ENCODE measurements at places on chromosomes 3 and 15. TPM values are rescaled to one million over a fixed set of nuclear protein-coding genes. Genes with fewer than 3 reads are reported as not detected.

GRCh38 chr3:79477242-79477641 lies 290.6 kb downstream of the ROBO1 start:
- DNase-seq = no peak

Gene USP3
- total RNA-seq = 13.7 TPM

DNA sequence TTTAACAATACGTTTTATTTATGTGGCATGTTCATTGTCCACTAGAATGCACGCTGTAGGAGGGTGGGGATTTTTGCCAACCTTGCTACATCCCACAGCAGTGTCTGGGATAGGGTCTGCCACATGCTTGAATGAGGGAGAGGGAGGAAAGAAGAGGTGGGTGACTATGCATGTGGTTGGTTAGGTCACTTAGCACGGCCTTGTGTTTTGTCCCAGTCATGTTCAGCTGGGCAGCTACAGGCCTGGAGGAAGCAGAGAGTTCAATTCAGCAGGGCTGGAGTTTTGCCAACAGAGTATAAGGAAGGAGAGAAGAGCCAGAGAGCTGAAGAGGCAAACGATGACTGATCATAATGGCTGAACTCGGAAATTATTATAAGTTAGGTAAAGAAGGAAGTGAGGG lies 268.4 kb upstream of the NSMCE3 start:
- DNase-seq = no peak

GRCh38 chr3:171228240-171228639 lies 201.7 kb upstream of the SLC2A2 start:
- no peak for DNase-seq

Gene TMEM87A
- 19.0 TPM for total RNA-seq

Gene OR4F6
- total RNA-seq = not detected

- DNase-seq = no peak
Measured at GRCh38 chr3:19934098-19934566, at the start of gene EFHB. EFHB (minus strand) TSS chr3:19934217; CDS start chr3:19934018, 199 bp downstream.

Gene AKAP13
- 292 TPM for total RNA-seq

DNA sequence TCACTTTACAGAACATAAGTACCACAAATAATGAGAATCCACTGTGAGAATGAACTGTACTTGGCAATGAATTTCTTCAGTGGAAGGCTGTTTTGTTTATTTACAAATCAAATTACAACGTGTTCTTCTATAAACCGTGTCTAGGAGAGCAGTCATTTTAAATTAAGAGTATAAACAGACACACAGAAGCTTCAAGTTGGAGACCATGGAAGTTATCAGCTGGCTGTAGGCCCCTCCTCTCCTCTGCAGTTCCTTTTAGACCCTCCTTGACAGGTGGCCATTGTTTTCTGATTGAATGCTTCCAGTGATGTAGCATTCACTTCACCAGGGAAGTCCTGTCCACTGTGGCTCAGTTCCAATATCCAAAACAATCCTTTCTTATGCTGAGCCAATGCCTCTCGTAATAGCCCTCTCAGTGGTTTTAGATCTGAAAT lies 7.3 kb upstream of the MAPK6 start:
- DNase-seq = no peak

Gene XCR1
- not detected for total RNA-seq

DNA sequence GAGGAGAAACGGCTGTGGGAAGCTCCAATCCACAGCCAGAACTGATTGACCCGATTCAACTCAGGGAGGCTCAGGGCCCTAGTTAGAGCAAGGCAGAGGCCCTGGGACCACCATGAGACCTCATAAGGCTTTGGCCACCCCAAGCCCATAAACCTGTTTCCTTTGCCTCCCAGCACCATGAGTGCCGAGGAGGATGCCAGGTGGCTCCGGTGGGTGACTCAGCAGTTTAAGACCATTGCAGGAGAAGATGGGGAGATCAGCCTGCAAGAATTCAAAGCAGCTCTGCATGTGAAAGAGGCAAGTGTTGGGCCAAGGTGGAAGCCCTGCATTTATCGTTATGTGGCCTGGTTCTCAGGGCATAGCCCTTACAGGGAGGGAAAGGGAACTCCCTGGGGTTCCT lies 11.9 kb downstream of the NOX5 start:
- DNase-seq = no peak

DNA sequence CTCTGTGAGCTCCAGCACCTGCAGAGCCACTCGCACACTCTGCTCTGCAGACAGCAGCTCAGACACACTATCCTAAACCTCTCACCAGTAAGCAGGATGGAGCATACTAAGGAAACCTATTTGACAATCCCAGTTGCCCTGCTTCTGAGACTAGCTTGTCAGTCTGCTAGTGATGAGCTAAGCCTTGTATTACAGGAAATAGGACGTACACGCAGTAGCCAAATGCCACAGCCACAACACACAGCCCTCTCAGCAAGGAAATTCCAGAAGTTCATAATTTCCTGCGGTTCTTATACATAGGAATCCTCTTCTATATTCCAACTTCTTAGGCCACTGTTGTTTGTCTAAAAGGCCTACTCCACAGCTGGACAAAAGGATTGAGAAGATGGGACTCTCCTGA lies 74.5 kb downstream of the MYLK start:
- no peak for DNase-seq
